ENCODE measurements at places on chromosomes 13 and 19.

- DNase-seq = no peak
- H3K36me3 ChIP-seq = no peaks in the 10 kb centered on the region
- H3K27me3 ChIP-seq = no peaks in the 10 kb centered on the region
- no peak overlapping the region for H3K27ac ChIP-seq
These were observed 480.5 kb upstream of the SLITRK1 start for GRCh38 chr13:84362777-84363176.

GRCh38 chr13:44748439-44748838, 172.3 kb upstream of the TSC22D1 start:
- no peak overlapping the region for H3K4me3 ChIP-seq
- DNase-seq = no peak
- no peak overlapping the region for H3K27ac ChIP-seq
- H3K27me3 ChIP-seq = peaks cover 5% of the 10 kb centered on the region
- H3K36me3 ChIP-seq = no peaks in the 10 kb centered on the region
- no peaks in the 10 kb centered on the region for H3K4me1 ChIP-seq

DNA sequence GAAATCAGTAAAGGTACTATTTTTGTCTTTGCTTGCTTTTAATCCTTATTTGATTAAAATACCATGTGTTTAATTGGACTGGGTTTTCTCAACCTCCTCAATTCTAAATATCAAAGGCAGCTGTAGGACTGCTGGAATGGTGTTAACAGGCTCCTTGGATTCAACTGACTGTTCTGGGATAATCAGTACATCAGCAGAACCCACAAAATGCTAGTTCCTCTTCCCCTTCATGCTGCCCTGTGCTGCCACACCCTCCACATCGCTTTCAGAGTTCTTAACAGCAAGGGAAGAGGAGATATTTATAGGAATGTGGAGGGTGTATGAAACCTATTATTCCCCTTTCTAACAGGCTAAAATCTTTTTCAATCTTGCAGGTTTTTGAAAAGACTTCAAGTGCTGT, 82.4 kb downstream of the KCTD12 start:
- no peak overlapping the region for H3K4me3 ChIP-seq
- H3K4me1 ChIP-seq = no peaks in the 10 kb centered on the region
- no peaks in the 10 kb centered on the region for H3K27me3 ChIP-seq
- DNase-seq = no peak
- no peaks in the 10 kb centered on the region for H3K36me3 ChIP-seq
- no peak overlapping the region for H3K27ac ChIP-seq

DNA sequence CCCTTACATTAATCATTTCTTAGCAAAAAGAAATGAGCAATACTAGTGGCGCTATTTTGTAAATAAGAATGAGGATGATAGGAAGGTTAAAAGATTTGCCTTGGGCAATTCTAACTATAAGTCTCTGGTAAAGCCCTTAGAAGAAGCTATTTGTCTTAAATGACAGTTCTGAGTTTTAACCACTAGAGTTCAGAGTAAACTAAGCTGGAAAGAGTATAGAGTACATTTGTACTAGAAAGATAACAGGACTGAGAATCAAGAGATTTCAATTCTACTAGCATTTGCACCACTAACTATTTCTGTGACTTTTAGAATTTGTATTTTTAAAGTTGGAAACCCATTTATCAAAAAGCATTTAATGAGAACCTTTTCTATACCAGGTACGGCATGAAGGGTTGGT, 750.3 kb downstream of the OLFM4 start:
- H3K4me3 ChIP-seq = no peak overlapping the region
- no peak for DNase-seq
- H3K36me3 ChIP-seq = no peaks in the 10 kb centered on the region
- peaks cover 5% of the 10 kb centered on the region for H3K4me1 ChIP-seq

Data from activated naive CD8-positive, alpha-beta T cell treated with anti-CD3 and anti-CD28 coated beads, Interleukin-2, amount 10 ng/mL, durations not matched to agents 7 days and 5 days (primary cell).